Trophoblast cell (in vitro differentiated cells and primary cell): ENCODE measurements at places on chromosomes 12 and 14.
A peak's percentile ranks its signal among the peaks of the same experiment; 100 is the strongest.

- DNase-seq = no peak
Measured at GRCh38 chr14:21033133-21033698, 1.4 kb downstream of the RNASE13 start.

DNA sequence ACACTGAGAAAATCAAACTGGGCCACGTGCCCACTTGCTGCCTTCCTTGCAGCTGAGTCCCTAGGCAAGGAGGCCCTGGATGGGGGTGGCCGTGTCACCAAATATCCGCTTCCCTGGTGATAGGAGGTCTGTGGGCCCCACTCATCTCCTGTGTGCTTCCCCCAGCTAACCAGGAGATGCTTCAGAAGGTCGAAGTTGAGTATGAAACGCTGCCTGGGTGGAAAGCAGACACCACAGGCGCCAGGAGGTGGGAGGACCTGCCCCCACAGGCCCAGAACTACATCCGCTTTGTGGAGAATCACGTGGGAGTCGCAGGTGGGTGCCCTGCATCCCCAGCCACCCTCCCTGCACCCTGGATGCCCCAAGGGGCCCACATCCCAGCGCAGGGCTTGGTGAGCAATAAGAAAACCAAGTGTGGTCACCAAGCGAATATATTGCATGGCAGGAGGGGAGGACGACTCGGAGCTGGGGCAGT is 6.8 kb upstream of the SIVA1 start:
- DNase-seq = no peak

- peak; percentile 86 for DNase-seq
Measured at GRCh38 chr12:92987362-92987761, 58.3 kb upstream of the EEA1 start.

DNA sequence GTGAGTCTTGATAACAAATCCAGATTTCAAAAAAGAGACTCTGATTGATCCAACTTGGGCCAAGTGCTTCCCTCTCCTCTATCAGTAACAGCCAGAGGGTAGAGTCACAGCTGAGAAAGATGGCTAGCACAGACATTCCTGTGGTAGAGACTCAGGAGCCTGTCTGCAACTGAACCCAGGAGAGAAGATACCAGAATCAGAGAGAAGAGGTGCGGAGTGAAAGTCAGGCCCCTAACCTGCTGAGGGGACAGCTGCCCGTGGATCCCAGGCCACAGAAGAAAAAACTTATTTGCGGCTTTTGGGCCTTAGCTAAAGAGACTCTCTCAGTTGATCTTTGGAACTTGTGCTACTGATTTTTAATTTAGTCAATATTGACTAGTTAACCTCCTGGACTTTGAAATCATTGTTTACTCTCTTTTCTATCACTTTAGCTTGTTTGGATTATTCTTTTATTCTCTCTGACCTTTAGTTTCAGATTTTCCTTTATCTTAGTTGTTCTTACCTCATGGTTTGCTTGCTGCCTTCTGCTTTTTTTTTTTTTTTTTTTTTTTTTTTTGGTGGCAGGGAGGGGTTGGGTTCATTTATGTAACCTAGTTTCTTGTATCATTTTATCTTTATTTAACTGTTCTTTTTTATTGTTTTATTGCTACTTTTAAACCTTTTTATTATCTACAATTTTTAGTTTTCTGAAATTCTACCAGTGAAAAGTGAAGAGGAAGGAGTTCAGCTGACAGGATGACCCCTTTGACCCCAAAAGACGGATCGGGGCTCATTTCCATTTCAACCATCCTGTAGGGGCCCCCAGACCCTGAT is 154.9 kb upstream of the KRR1 start:
- DNase-seq = no peak

GRCh38 chr14:37343307-37344094 is 145.8 kb downstream of the MIPOL1 start:
- no peak for DNase-seq

- DNase-seq = peak; percentile 82
Measured at GRCh38 chr14:76976240-76977005, 52.1 kb downstream of the IRF2BPL start.
